CD4-positive, alpha-beta T cell treated with Interleukin-15 for 1 hour (primary cell): ENCODE measurements at places on chromosomes 2 and 18.

- no peak for DNase-seq
These were observed 5.4 kb upstream of the GAREM1 start for GRCh38 chr18:32476106-32476505.

DNA sequence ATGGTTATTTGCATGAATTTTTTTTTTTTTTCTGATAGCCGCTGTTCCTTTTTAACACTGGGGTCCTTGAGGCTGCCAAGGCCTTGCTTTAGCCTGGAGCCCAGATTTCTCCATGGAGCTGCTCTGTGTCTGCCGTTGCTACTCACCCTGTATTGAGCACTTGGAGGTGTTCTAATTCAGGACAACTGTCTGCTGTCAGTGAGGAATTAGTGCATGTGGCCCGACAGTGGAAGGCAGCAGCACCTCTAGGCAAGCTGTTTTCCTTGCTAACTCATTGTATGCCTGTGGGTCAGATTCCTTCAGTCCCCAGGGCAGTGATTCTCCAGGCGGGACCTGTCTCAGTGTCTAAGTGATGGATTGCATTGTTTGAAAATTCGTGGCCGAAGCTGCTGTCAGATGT, 147.7 kb upstream of the DPP10 start:
- no peak for DNase-seq

DNA sequence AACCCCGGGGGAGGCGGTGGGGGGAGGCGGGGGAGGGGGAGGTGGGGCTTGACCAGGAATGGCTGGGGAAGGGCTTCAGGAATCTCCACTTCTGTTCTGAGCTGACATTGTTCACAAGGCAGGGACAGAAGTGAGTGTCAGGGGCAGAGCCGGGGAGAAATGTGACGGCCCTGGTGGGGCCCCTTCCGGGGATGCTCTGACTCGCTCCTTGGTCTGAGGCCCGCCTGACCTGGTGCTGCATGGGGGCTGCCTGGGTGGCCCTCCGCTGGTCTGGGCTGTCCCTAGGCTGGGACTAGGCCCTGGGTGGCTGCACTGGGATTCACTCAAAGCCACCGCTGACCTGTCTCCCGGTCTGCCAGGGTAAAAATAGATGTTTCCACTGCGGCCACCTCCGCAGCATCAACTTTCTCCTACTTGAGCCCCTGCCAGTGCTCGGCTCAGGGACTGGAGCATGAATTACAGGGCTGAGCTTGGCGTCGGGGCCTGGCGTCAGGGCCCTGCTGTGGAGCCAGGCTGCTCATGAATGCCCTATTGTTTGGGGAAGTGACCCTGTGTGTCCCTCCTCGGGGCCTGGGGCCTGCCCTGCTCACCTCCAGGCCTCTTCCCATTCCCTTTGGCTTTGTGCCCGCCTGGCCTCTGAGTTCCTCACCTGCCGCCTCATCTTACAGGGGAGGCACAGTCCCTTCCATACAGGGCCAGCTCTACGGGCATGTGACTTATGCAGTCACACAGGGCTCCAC, 247.5 kb downstream of the DYSF start:
- no peak for DNase-seq

- no peak for DNase-seq
These were observed 314.6 kb downstream of the LNPK start for GRCh38 chr2:175687465-175687864.

- no peak for DNase-seq
These were observed 101.1 kb downstream of the KLHL29 start for GRCh38 chr2:23485841-23486683.

GRCh38 chr2:17302281-17302680, 216.0 kb downstream of the RAD51AP2 start:
- DNase-seq = no peak

DNA sequence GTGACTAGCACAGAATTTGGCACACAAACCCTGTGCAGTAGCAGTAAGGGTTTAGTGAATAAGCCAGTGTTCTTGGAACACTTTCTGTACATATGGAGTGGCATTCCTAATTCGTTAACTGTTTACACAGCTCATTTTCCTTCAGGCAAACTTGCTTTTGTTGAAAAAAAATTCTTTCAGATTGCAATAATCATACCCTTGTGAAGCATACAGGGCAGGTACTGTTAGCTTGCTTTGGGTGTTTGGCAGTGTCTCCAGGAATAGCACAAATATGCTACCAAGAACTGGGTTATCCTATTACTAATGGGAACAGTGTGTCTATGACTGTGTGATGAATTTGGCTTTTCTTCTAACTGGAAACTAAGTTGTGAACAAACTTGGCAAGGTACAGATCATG, 33.4 kb downstream of the UGP2 start:
- no peak for DNase-seq

GRCh38 chr18:8561123-8561910, 47.9 kb upstream of the RAB12 start:
- DNase-seq = no peak

- no peak for DNase-seq
These were observed 13.5 kb downstream of the RASGRP3 start for GRCh38 chr2:33489835-33490431.

GRCh38 chr18:54845787-54846186, 17.5 kb downstream of the RAB27B start:
- DNase-seq = no peak

GRCh38 chr2:36322108-36322507, 33.5 kb upstream of the CRIM1 start:
- DNase-seq = no peak

DNA sequence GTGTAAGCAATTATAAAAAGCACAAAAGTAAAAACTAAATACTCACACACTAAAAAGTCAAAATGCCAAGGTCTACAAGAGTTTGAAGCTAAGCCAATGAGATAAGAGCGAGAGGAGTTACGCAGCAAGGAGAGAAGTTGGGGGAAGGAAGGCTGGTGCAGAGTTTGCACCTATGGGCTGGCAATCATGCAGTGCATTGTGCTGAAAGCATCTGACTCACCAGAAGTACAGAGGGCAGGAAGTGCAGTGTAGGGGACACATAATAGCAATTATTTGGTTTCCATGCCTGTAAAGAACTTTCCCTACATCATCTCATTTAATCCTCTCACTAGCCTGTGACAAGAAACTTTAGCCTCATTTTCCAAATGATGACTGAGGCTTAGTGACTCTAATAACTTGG, 142.7 kb upstream of the KYNU start:
- DNase-seq = no peak
